ENCODE measurements at places on chromosomes 16 and 17. TPM values are rescaled to one million over a fixed set of nuclear protein-coding genes. Genes with fewer than 3 reads are reported as not detected.

CA10 gene
- 12.2 TPM for total RNA-seq

EVPL gene
- total RNA-seq: not detected

TMC7 gene
- 3.4 TPM for total RNA-seq

CCL23 gene
- total RNA-seq: not detected

SGCA gene
- total RNA-seq: not detected

ALDOA gene
- total RNA-seq: 89.8 TPM

ZFHX3 gene
- 7.2 TPM for total RNA-seq

MAPT gene
- 215 TPM for total RNA-seq

TPPP3 gene
- 3.8 TPM for total RNA-seq

GNAO1 gene
- total RNA-seq: 163 TPM

TANGO6 gene
- total RNA-seq: 41.3 TPM

EME2 gene
- total RNA-seq: 18.2 TPM

FN3K gene
- 25.0 TPM for total RNA-seq

DNAH17 gene
- total RNA-seq: 0.31 TPM

KRT31 gene
- 0.94 TPM for total RNA-seq

LDAF1 gene
- 34.1 TPM for total RNA-seq

VWA3A gene
- total RNA-seq: 3.4 TPM

KRT28 gene
- total RNA-seq: not detected

ALOX12B gene
- 0.63 TPM for total RNA-seq

Data from parietal lobe (tissue), 2 donors.